Heart left ventricle (tissue), 16 donors: ENCODE measurements at places on chromosomes 1 and 21. TPM values are rescaled to one million over a fixed set of nuclear protein-coding genes. Genes with fewer than 3 reads are reported as not detected.

The FAM151A gene
- total RNA-seq = 1.2 TPM

- DNase-seq = no peak
Measured at GRCh38 chr1:92476071-92476631, 10.6 kb downstream of the GFI1 start.

- no peak for DNase-seq
Measured at GRCh38 chr1:232291681-232292080, 338.3 kb downstream of the SIPA1L2 start.

The COL24A1 gene
- total RNA-seq = 0.40 TPM

- DNase-seq = no peak
Measured at GRCh38 chr1:83024251-83024767, 974.6 kb downstream of the TTLL7 start.

DNA sequence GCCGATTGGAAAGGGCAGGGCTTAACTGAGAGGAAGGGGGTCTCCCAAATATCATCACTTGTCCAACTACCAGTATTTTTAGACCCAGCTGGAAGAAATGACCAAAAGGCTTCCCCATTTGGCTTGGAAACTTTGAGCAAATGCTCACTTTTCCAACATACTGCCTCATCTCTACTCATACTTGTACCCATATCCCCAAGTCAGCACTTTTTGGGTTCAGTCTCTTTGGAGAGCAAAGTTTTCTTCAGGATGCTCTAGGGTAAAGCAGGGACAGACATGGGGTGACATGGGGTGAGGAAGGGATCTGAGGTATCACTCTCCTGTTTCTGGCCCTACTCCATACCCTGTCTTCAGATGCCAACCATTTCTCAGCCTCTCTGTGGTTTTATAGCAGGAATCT is 27.2 kb downstream of the LRRN2 start:
- DNase-seq = no peak

DNA sequence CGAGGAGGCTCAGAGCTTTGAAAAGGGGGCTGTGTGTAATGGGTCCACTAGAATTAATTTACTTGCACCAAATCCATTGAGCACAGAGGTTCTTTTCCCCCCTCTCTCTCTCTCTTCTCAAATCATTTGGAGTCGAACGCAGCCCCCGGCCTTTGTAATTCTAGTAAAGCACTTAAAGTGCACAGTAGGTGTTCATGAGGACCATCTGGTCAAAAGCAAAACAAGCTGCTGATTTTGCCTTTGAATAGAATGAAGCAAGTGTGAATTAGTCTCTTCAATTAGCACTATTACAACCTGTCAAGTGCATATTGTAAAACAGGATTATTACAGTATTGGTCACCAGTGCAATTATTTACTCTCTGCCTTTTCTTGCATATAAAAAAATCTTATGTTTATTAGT is 259.9 kb downstream of the FAF1 start:
- DNase-seq = no peak
